Stimulated activated CD4-positive, alpha-beta T cell treated with anti-CD3 and anti-CD28 coated beads, Interleukin-1b, Interleukin-23, amount 100 ng/mL, for 24 hours (primary cell): ENCODE measurements at places on chromosomes 11 and 22.

- no peak for DNase-seq
These were observed 54.0 kb upstream of the GCAT start for GRCh38 chr22:37753746-37754145.

DNA sequence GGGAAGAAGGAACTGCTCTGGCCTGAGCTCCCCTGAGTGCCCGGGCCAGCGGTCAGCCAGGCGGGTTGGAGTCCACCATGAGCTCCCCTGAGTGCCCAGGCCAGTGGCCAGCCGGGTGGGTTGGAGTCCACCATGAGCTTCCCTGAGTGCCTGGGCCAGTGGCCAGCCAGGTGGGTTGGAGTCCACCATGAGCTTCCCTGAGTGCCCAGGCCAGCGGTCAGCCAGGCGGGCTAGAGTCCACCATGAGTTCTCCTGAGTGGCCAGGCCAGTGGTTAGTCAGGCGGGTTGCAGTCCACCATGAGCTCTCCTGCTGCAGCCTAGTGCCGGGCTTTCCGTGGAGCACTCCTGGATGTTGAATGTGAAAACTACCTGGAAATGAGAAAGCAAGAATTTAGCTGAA, 844.0 kb downstream of the TBC1D22A start:
- no peak for DNase-seq

DNA sequence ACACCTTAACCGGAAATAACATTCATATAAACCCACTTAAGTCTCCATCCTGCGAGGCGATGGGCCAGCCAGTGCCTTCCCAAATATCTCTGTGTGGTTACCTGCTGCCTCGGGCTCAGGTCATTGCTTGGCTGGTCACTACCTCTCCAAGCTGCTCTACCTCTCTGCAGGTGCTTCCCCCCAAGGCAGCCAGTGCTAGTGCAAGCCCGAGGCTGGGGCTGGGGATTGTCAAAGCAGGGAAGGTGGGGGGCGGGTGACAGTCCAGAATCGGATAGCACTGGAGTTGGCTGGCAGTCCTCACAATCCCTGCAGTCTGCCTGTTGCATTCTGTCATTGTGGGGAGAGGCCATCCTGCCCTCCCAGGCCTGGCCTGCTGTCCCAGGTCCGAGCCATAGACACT, 11.1 kb downstream of the MCHR1 start:
- DNase-seq = no peak

DNA sequence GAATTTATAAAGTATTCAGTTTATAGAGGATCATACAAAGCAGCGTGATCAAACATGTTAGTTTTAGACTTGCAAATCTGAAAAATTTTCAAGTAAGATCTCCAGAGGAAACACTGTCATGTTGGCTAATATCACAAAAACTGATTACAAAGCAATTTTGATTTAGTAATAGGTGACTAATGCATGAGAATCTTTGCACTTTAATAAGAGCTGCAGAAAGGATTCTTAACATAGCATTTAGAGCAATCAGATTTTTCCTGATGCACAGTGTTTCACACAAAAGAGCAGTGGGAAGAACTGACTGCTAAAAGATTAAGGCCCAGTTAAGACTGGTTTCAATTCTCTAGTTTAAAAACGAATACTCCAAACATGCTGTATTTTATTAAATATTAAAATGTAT, 321.2 kb downstream of the GUCY1A2 start:
- DNase-seq = no peak

DNA sequence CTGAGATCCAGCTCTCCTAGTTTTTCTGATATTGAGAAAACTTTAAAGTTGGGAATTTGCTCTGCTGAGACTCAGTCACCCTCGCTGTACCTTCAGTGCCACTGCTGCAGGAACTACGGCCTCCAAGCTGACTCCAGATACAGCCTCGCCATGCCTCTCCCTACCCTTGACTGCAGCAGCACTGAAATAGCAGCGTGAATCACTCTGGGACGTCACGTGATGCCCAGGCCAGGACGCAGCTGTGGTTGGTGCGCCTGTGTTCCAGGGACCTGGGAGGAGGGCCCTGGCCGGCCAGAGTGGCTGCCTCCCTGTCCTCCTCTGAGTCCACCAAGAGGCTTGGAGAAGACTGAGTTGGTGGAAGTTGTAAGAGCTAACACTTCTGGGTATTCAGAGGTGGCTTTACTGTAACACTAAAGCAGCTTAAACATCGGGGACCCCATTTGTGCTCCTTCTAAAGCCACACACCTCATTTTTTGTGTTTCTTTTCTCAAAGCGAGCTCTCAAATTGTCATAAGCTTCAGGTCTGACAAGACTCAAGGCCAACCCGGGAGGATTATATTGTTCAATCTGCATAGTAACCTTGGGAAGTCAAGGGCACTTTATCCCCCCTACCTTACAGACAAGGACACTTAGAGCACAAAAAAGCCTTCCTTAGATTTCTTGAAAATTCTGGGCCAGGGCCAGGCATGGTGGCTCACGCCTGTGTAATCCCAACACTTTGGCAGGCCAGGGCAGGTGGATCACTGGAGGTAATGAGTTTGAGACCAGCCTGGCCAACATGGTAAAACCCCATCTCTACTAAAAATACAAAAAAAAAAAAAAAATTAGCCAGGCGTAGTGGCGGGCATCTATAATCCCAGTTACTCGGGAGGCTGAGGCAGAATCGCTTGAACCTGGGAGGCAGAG, 4.2 kb upstream of the STIP1 start:
- peak; percentile 44 for DNase-seq

GRCh38 chr22:25110846-25111578, 88.6 kb upstream of the CRYBB3 start:
- DNase-seq = peak; percentile 10

- no peak for DNase-seq
These were observed 37.4 kb downstream of the DUSP8 start for GRCh38 chr11:1534682-1535081.

DNA sequence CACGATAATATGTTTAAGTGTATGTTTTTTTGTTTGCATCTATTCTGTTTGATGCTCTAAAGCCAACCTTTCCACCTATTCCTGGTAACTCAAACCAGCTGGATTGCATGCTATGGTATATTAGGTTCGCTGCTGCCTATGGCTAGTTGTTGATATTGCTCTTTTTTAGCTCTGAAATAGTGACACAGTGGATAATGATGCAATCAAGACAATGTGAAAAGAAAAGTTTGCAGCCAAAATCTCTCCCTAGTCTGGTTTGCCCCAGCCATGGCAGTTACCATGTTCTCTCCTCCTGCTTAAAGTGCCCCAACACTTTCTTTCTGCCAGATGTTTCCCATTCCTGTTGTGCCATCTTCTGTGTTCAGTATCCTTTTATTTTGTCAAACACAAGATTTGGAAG, 269.7 kb downstream of the DYNC2H1 start:
- DNase-seq = no peak

GRCh38 chr11:113202431-113202830, 112.0 kb upstream of the TTC12 start:
- no peak for DNase-seq

DNA sequence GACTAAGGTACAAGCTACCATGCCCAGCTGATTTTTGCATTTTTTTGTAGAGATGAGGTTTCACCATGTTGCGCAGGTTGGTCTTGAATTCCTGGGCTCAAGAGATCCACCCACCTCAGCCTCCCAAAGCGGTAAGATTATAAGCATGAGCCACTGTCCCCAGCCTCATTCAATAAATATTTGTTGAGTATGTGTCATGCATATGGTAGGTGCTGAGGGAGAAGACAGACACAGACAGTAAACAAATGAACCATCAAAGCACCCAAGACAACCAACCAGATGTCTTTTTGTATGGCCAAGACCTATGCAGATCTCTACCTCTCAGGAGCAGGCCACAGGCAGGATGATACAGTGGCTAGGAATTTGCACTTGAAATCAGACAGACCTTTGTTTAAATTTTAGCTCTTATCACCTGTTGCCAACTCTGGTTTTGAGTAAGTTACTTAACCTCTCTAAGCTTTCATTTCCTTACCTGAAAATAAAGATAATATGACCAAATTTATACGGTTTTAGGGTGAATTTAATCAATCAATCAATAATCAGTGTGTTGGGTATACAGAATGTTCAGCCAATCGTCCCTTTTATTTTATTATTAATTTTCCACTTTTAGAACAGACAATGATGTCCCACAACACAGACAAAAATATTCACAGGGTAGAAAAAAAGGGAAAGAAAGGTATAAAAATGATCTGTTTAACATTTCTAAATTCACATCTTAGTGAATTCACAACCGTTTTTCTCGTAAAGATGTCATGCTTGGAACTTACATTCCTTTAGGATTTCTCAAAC, 128.2 kb downstream of the SGSM3 start:
- DNase-seq = no peak

DNA sequence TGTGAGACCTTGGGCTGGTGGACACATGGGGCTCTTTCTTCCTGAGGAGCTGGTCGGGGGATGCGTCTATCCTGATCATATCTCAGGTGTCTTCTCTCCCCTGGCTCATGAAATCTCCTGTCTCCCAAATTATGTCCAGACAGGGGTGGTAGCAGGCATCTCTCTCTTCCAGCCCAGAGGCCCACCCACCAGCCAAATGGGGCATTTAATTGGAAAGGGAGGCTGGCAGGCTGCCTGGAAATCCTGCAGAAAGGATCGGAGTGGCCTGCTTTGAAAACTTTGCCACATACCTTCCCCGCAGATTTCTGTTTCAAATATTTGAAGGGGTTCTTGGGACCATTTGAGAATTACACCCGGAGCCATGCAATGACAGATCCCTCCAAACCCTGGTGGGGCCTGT, 37.4 kb downstream of the SMIM38 start:
- no peak for DNase-seq

- no peak for DNase-seq
These were observed 4.0 kb downstream of the RRP8 start for GRCh38 chr11:6599449-6599848.

DNA sequence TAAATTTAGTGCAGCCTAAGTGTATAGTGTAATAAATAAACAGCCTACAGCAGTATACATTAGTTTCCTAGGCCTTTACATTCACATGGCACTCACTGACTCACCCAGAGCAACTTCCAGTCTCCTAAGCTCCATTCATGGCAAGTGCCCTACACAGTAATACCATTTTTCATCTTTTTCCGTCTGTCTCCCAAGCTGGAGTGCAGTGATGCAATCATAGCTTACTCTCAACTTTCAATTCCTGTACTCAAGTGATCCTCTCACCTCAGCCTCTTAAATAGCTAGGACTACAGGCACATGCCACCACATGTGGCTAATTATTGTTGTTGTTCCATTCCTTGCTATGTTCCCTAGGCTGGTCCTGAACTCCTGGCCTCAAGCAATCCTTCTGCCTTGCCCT, 54.4 kb downstream of the FCHSD2 start:
- DNase-seq = no peak

GRCh38 chr22:39301926-39302325, 17.5 kb downstream of the RPL3 start:
- no peak for DNase-seq

- no peak for DNase-seq
These were observed 11.1 kb downstream of the SGSM3 start for GRCh38 chr22:40381461-40381860.

DNA sequence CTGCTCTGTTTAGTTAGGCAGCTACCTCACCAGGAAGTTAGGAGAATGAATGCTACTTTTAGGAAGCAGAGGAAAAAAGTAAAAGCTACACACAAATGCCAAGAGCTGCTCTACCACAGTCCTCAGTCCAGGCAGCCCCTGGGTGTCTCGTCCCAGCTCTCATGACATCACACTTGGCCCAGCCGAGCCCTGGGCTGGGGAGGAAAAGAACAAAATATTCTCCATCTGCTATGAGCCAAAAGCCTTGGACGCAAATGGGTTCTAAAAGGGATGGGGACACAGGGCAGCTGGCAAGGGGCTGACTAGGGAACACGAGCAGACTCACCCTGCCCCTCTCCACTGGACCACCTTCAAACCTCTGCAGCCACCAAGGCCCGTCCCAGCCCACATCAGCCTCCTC, 26.1 kb downstream of the TMEM184B start:
- no peak for DNase-seq

DNA sequence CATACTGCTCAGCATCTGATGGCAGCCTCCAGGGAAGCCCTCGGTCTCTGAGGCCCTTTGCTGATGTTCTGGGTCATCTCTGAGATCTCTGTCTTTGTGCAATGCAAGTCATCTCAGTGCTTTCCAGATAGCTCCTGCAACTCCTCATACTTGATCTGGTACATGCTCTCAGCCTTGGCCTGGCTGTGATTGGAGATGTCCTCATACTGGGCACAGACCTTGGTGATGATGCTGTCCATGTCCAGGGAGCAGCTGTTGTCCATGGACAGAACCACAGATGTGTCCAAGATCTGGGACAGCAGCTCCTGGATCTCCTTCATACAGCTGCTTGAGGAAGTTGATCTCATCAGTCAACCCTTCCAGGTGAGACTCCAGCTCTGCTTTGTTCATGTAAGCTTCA, 69.1 kb downstream of the SIK2 start:
- DNase-seq = no peak

- DNase-seq = no peak
These were observed 792.5 kb upstream of the LRRC4C start for GRCh38 chr11:42251984-42252383.

- DNase-seq = no peak
These were observed 744 bp upstream of the MCM5 start for GRCh38 chr22:35399114-35399677.

GRCh38 chr22:45265535-45265934, 19.2 kb upstream of the UPK3A start:
- no peak for DNase-seq

GRCh38 chr11:74678591-74679512, 52.4 kb downstream of the CHRDL2 start:
- DNase-seq = no peak

DNA sequence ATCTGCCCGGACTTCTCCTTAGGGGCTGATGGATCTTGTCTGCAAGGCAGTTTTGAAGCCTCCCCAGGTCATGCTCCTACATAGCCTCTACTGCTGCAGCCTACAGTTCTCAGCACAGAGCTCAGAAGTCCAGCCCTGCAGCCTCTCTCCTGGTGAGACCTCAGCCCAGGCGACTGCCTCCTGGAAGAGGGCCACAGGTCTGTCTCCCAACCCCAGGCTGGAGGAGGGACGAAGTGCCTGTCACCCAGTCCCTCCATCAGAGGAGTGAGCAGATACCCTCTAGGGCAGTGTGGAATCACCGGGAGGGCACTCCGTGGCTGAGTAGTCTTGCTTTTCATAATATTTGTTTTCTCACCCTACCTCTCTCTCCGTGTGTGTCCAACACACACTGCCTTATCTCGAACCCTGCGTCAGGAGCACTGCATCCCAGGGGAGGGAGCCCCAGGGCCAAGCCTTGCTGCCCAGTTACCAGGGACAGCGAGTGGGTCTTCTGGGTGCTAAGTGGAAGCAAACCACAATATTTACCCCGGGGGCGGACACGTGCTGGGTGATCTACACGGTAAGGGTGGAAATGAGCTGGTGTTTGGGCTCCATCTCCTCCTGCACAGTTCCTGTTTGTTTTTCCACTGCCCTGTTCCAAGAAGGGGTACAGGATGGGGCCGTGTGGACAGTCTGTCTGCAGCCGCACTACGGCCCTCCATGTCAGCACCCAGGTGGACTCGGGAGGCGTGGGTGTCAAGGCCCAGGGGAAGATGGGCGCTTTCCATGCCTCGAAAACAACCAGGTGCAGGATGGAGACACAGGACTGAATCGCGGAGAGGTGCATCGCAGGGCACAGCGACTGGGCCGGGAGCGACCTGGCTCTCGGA, 133.7 kb upstream of the HSD17B12 start:
- DNase-seq = no peak
